Right renal cortex interstitium (tissue), 3 donors: ENCODE measurements at places on chromosomes 12 and 14. TPM values are rescaled to one million over a fixed set of nuclear protein-coding genes. Genes with fewer than 3 reads are reported as not detected.

Gene ZDHHC22
- 0.46 TPM for polyA plus RNA-seq

DNA sequence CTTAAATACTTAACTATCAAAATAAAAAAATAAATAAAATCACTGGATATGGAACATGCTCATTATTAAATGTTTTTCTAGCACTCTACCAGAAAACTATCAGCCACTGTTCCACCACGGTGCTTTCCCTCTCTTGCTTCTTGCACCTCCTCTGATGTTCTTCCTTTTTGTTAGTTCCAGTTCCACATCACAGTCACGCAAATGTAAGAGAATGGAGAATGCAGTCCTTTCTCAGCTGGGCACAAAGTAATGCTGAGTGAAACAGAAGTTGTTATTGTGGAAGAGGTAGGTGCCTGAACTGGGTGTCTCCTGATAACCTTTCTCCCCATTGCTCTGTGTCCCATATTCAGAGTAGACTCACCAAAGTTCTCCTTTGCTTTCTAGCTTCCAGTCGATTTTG is 1116.9 kb upstream of the TMEM132C start:
- DNase-seq, result no peak

Gene CLEC6A
- polyA plus RNA-seq, result 0.15 TPM

GRCh38 chr14:44567997-44568396 is 60.9 kb upstream of the FSCB start:
- no peak for DNase-seq

- DNase-seq, result no peak
Observed at GRCh38 chr12:1791104-1791841, 29.1 kb upstream of the LRTM2 start.

DNA sequence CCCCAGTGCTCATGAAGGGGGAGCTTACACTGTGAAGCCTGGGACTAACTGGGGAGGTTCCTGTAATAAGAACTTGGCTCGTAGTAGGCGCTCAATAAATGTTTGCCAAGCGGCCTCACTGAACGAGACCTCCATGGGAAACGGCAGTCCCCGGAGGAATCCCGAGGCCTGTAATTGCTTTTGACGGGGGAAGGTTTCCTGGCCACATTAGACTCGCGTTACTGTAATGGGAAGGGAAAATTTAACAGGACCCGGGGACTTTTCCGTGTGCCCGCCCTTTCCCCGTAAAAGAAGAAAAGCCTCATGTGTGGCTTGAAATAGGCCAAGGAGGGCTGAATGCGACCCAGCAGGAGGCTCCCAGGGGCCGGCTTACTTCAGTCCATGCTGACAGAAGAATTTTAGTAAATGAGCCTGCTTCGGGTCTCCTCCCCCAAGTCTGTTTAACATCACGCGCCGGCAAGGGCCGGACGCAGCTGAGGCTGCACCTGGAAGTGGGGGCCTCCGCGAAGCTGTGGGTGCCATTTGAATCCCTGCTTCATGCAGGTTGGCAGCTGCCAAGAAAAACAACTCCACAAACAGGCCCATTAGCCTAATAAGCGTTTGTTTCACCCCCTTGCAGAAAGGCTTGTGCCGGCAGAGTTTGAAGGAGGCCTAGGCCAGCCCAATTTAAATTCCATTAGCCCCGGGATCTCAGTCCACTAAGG is 39.8 kb upstream of the PWP1 start:
- no peak for DNase-seq

Gene SIX4
- polyA plus RNA-seq, result 6.5 TPM

GRCh38 chr12:49189731-49190716 is 1.1 kb upstream of the TUBA1A start:
- DNase-seq, result no peak

- DNase-seq, result no peak
Observed at GRCh38 chr12:2535583-2536204, 259.1 kb upstream of the FKBP4 start.

- no peak for DNase-seq
Observed at GRCh38 chr12:95151821-95152220, 65.4 kb downstream of the FGD6 start.

Gene PLEKHD1
- polyA plus RNA-seq, result 5.7 TPM

- DNase-seq, result no peak
Observed at GRCh38 chr14:96629558-96630222, 127.5 kb downstream of the PAPOLA start.

Gene ABHD12B
- polyA plus RNA-seq, result 0.62 TPM

GRCh38 chr14:95058491-95058890 is 98.8 kb downstream of the DICER1 start:
- DNase-seq, result no peak

DNA sequence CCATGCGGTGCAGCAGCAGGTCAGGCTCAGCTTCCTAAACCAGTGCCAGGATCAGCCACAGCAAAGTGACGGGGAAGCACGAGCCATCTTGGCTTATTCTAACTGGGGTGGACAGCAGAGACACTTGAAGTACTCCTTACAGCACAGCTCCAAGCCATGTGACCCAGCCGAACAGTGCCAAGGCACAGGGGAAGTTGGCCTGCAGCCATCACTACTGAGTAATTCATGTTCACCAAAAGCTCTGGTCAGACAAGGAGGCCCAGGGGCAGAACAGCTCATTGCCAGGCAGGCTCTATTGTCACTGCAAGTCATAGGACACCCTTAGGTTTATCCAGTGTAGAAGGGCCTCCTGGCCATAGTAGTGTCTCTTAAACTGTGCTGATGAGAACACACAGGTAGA is 23.4 kb upstream of the SLC35F4 start:
- no peak for DNase-seq

DNA sequence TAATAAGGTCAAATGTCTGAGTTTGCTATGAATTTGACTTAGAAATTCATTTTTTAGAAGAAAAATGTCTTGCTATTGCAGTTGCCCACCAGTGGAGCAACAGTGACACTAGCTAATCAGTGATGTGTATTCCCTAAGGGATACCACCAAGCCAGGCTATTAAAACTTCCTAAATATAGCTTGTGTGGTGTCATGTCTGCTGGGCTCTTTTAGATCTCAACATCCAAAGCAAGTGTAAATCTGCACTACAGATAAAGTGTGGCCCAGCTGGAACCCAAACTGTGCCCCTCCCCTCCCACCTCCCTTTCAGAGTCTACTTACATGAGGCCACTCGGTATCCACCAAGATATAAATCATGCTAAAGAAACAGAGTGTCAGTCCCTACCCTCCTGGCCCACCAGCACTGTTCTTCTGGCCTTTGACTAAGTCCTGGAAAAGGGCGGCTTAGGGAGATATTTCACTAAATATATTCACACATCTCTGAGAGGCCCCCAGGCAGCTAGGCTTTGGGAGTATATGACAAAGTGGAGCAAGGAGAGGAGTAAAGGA is 53.8 kb downstream of the SLC35F4 start:
- DNase-seq, result no peak

Gene KRT82
- not detected for polyA plus RNA-seq

Gene NPFF
- polyA plus RNA-seq, result 0.40 TPM

DNA sequence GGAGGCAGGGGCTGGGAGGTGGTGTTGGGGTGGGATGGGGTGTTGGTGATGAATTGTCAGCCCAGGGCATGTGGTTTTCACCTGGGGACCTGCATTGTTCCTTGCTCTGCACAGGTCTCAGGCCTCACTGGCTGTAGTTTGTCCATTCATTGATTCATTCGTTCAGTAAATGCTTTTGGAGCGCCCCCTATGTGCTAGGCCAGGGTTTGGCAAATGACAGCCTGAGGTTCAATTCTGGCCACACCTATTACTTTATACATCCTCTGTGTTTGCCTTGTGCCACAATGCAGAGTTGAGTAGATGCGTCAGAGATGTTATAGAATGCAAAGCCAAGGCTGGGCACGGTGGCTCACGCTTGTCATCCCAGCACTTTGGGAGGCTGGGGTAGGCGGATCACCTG is 4.7 kb downstream of the ADCK1 start:
- no peak for DNase-seq

DNA sequence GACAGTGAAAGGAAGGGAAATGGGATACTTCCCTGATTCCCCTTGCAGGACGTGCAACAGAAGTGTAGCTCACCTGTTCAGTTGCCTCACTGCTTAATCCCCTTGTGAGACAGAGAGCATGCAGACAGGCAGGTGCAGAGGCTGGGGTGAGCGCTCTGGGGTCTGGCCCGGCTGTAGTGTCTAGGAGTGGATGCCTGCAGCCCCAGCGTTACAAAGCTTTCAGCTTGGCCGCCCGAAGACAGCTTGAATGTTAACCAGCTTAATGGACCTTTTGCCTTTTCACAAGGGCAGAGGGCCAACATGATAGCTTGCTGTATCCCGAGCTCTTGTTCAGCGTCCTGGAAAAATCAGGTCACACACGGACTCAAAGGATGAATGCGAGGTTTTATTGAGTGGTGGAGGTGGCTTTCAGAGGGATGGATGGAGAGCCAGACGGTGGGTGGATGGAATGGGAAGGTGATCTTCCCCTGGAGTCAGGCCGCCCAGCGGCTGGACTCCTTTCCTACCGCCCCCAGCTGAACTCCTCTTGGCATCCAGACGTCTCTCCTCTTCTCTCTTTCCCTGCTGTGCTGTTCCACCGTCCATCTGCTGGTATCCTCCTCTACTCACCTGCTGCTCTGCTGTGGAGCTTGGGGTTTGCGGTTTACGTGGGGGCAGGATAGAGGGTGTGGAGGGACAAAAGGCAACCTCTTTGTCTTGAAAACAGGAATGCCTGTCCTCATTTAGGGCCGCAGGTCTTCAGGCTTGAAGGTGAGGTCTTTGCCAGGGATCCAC is 86.2 kb upstream of the RESF1 start:
- DNase-seq, result no peak

DNA sequence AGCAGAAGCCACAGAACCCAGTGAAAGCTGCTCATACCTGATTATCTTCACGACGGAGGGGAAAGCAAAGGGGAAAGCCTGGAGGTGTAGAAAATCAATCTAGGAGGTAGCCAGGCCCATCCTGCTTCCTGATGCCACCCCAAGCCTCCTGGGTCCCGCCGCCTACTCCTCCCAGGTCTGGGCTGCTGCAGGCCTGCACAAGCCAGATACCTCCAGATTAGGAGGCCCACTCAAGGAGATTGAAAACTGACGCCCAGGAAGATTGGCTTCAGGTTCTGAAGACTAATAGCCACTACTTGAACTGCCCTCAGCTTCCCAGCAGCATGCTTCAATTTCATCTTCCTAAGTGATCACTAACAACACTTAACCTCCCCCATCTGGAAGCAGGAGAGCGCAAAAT is 87.1 kb downstream of the GCH1 start:
- DNase-seq, result no peak

DNA sequence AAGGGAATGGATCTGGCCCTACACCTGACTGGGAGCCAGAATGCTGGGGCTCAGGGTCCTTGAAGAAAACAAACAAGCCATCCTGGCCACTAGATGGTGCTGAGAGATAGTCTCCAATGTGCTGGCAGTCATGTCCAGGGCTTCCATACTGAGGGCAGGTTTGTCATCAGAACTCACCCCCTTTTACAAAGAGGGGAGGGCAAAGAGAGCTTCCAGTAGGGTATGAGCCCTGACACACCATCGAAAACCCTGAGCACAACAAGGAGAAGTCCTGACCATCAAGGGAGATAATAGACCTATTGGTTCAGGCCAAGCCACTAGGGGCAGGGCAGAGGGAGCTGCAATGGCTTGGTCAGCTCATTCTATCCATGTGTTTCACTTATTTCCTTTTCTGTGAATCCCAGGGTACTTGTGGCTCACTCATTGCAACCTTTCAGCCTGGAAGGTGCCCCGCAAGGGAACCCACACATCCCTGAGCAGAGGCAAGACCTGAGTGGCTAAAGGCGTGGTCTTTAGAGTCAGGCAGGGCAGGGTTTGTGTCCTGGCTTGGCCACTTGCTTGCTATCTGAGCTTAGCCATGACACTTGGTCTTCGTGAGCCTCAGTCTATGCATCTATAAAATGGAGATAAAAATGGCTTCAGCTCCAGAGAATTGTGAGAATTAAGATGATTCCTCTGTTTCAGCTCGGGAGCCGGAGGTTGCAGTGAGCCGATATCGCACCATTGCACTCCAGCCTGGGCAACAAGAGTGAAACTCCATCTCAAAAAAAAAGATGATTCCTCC is 6.2 kb upstream of the PLEKHH1 start:
- DNase-seq, result no peak

GRCh38 chr14:100774164-100774537 is 47.5 kb downstream of the DLK1 start:
- no peak for DNase-seq

DNA sequence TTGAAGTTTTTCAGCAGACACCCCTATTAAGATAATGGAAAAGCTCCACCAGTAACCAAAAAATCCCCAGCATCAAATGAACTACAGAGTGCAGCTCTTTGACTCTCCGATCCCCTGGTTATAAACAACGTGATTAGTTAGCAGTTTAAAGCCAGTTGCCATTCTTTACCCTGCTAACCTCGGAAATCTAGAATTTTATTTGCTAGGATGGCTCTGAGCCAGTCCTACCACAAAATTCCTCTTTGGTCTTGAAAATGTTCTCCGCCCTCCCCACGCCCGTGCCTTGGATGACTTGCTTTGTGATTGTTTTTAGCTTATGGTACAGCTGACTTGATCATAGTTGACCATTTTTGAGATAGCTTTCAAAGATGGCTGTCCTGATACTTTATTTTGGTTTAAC is 1.2 kb downstream of the KLHDC2 start:
- no peak for DNase-seq

Gene OR4K5
- polyA plus RNA-seq, result not detected

Gene TFCP2
- 58.6 TPM for polyA plus RNA-seq

DNA sequence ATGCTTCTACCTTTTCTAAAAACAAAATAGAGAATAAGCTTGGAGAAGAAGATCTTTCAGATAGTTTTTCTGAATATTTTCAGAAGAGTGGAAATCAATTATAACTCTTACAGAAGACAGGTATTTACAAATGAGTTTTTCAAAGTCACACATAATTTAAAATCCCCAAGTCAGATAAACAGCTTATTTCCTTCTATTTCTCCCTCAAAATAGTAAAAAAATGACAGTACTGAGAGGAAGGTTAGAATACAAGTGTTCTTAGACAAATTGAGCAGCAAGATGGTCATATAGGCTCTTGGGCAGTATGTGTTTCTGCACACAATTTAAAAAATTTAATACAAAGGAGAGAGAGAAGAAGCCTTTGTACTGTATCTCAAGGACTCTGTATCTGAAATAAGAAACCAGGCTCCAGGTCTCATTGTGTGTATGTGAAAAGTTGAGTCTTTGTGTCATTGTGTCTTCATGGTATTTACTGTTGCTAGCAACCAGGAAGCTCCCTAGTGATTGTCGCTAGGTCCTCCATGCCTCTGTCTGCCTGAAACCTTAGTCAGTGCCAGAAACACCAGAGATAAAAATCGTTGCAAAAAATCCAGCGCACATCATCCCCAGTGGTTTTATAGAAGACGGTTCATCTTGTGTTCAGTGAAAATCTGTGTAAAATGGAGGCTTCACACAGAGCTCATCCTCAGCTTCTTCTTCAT is 12.9 kb upstream of the TUBA1A start:
- no peak for DNase-seq

Gene POLE
- polyA plus RNA-seq, result 44.5 TPM

DNA sequence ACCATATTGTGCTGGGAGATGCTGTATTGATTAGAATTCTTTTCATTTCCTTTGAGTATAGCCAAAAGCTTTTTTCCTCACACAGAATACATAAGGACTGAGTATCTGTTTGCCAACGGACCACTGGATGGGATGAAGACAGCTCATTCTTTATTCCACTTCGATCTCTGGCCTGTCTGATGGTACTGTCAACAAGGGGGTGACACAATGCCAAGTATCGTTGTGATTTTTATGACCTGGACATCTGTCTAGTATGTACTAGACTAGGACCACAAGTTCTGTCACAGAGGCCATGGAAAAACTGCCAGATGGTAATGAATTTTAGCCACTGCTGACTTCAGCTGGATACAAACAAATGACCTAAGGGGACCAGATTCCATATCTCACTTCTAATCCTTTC is 502.7 kb downstream of the SOX5 start:
- DNase-seq, result no peak
